Stimulated activated CD4-positive, alpha-beta T cell treated with anti-CD3 and anti-CD28 coated beads, Interleukin-1b, Interleukin-23, amount 100 ng/mL, for 24 hours (primary cell): ENCODE measurements at places on chromosomes 2 and 18.

- DNase-seq = no peak
Measured at GRCh38 chr2:126614524-126615227, 41.3 kb upstream of the GYPC start.

- no peak for DNase-seq
Measured at GRCh38 chr2:240601831-240602160, 15.3 kb downstream of the CAPN10 start.

DNA sequence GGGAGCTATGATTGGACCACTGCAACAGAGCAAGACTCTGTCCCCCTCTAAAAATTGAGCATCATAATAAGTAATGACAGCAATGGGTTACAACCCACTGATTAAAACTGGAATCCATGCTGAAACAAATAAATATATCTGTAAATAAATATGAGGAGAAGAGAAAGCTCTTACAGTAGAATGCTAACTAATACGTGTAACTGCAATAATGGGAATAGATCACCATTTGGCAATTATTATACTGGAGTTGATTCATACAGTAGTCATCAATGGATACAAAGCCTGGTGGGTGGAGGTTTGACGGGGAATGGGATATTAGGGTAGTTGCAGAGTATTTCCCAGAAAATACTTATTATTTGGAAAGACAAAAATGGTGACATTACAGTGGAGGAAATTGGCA, 6.1 kb upstream of the INO80B start:
- DNase-seq = no peak

- DNase-seq = no peak
Measured at GRCh38 chr2:66824926-66825325, 390.0 kb downstream of the MEIS1 start.

DNA sequence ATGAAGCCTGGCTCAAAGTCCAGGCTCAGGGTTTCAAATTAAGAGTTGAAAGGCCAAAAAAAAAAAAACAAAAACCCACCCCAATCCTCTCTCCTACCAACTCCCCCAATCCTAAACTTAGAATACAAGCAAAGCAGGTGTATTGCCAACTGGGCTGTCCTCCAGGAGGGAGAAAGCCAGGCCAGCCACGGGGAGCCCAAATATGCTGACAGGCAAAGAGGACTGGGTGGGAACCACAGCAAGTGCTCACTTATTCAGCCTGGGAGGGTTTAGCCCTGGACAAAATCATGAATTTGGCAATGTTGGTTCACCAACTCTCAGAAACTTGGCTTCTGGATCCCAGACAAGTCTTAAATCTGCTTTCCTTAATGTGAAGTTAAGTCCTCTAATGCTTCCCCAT, 36.5 kb downstream of the GKN2 start:
- DNase-seq = no peak

DNA sequence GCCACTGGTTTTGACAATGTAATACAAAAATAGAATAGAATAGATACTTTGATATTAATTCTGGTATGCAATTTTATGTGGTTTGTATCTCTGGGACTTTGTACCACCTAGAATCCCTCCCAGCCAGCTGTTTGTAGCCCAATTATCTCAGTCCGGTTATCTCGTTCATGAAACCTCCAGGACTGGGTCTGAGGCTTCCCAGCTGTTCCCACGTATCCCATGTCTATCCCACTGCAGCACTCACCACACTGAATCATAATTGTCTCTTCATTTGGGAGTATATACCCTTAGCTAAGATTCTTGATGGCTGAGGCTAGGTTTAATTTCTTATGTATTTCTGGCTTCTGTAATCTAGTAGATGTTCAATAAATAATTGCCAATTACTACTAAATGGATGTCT, 104.4 kb upstream of the MAPRE2 start:
- DNase-seq = no peak

GRCh38 chr2:47046271-47046670, 108.8 kb downstream of the STPG4 start:
- no peak for DNase-seq

DNA sequence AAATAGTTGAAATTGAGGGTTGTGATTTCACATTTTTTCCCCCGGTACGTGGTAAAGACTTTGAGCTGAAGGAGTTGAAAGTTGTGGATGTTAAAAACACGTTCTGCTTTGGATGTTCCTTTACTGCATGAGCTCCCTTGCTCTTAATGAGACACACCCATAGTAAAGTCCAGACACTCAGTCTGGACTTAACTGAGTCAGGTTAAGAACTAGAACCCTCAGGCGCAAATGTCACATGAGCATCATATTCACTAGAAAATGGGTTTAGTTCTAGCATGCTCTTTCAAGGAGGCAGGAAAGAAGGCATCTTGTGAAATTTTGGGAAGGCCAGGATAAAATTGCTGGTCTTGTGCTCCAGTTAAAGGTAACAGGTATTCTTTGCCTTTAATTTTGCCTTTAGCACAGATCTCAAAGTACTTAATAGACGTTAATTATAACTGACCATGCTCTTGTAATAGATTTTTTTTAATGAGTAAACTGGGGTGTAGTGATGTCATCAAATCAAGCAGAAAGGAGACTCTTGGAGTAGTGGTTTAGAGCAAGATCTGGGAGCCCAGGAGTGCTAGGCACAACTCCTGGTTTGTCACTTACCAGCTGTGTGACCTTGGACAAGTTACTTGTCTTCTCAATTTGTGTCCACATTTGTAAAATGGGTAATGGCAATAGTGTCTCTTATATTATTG, 20.6 kb downstream of the ITGA6 start:
- no peak for DNase-seq

DNA sequence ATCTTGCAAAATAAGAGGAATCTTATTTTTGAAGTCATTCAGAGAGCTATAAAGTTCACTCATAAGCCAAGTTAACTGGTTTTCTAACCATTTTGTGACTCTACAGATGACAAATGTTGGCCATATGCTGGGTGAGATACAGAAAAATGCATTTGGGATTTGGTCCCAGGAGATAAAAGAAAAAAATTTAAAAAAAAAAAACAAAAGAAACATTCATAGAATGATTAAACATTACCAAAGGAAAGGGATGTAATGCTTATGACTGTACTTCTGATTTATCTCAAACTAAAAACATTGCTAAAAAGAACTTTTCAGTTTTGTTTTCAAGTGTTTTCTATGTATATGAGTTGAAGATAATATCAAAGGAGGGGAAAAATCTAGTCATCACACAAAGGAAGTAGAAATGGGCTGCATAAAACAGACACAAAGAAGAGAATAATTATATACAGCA, 43.1 kb downstream of the PELI1 start:
- DNase-seq = no peak

DNA sequence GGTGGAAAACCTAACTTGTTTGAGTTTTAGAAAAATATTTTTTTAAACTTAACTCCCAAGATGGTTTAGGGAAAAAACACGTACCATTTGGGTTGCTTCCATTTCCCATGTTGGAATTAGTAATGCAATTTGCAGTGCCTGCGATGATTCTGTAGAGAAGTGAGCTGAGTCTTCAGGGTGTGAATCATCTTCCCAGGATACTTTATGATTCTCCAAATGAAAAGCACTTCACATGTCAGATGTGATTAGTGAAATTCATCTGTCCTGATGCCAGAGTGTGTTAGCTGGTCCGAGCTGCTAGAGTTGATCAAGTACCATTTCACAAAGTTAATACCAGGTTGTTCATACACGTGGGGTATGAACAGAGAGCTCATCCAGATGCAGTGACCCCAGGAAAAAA, 59.1 kb downstream of the ACOXL start:
- no peak for DNase-seq
